NCI-H1092 (cell line): ENCODE measurements at places on chromosomes 11 and 22.

- DNase-seq: no peak
Observed at GRCh38 chr11:111059726-111060125, 185.8 kb upstream of the POU2AF2 start.

- DNase-seq: no peak
Observed at GRCh38 chr11:15048616-15049015, 24.8 kb upstream of the CALCB start.

DNA sequence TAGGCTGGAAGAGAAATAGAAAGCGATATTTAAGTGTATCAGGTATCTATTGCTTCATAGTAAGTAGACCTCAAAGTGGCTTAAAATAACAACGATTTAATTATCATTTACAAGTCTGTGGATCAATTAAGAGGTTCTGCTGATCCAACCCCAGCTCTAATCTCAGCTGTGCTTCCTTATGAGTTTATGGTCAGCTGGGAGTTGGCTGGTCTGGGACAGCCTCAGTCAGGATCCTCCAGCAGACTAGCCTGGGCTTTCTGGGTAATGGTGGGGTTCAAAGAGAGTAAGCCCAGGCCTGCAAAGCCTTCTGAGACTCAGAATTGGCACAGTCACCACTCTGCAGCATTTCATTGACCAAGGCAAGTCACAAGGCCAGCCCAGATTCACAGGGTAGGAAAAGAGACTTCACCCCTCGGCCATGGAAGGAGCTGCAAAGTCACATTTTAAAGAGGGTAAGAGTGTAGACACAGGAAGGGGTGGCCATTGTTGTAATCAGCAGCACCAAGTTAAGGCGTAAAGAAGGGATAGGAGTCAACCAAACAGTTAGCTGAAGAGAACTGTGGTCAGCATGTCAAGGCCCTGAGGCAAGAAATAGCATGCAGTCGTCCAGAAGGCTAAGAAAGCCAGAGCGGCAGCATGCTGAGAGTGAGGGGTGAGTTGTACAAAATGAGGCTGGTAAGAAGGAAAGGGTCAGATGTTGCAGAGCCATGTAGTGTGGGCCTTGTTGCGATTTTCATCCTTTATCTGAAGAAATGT is 168.2 kb downstream of the ETS1 start:
- no peak for DNase-seq

- DNase-seq: no peak
Observed at GRCh38 chr11:125476721-125477120, 19.3 kb downstream of the FEZ1 start.

DNA sequence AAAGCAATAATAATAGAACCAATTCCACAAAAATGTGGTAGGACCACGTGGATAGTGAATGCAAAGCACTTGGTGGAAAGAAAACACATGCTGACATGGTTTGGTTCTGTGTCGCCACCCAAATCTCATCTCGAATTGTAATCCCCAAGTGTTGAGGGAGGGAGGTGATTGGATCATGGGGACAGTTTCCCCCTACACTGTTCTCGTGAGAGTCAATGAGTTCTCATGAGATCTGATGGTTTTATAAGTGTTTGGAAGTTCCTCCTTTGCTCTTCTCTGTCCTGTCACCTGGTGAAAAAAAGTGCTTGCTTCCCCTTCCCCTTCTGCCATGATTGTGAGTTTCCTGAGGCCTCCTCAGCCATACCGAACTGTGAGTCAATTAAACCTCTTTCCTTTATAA is 421.9 kb upstream of the CADM1 start:
- DNase-seq: no peak

DNA sequence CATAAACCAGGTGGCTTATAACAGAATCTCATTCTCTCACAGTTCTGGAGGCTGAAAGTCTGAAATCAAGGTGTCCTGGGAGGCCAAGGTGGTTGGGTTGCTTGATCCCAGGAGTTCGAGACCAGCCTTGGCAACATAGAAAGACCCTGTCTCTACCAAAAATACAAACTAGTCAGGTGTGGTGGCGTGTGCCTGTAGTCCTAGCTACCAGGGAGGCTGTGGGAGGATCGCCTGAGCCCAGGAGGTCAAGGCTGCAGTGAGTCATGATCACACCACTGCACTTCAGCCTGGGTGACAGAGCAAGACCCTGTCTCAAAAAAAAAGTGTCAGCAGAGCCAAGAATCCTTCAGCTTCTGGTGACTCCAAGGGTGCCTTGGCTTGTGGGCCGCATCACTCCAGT is 8.9 kb upstream of the PRR5 start:
- no peak for DNase-seq

GRCh38 chr11:14577835-14578529 is 57.8 kb upstream of the PSMA1 start:
- no peak for DNase-seq
